ENCODE measurements at places on chromosomes 11 and 22.

- DNase-seq, result no peak
These were observed 11.6 kb downstream of the CCDC87 start for GRCh38 chr11:66581261-66581660.

GRCh38 chr11:55726715-55727324, 46.4 kb upstream of the OR5D13 start:
- DNase-seq, result no peak

- DNase-seq, result no peak
These were observed 217.9 kb upstream of the MTNR1B start for GRCh38 chr11:92751594-92751993.

- DNase-seq, result no peak
These were observed 389.9 kb upstream of the KIRREL3 start for GRCh38 chr11:127390465-127390864.

Measured in CD4-positive, alpha-beta T cell treated with Interferon gamma for 1 hour (primary cell).